ENCODE measurements at places on chromosomes 1 and 21.

GRCh38 chr21:25625036-25625435 lies 14.0 kb upstream of the JAM2 start:
- DNase-seq, result no peak

DNA sequence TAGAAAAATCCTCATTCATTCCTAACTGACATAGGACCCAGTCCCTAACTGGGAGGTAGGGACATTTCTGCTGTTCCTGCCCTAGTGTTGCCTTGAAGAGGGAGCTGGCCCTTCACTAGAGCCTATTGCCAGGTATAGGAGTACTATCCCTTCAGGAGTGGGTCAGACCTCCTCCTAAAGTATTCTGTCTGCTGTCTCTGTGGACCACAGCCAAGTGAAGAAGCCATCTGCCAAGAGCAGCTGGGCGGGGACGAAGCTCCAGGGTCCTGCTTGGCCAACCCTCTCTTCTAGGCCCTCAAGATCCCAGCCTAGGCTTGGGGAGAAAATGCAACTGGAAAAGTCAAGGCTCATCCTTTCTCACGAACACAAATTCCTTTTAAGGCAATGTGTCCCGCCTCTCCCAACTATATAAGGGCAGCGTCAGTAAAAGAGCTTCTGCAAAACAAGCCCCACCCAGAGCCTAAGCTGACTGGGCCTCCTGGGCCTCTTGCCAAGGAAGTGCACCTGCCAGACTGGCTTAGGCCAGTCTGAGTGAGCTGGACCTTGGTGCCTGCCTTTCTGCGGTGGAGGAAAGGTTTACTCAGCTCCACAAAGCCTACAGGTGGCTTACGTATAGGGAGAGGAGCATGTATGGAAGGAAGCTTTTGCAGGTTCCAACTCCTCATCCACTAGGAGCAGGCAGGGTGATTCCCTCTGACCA lies 638 bp upstream of the TUFT1 start:
- peak; percentile 63 for DNase-seq

- no peak for DNase-seq
Observed at GRCh38 chr1:96214982-96215381, 506.6 kb upstream of the PTBP2 start.

DNA sequence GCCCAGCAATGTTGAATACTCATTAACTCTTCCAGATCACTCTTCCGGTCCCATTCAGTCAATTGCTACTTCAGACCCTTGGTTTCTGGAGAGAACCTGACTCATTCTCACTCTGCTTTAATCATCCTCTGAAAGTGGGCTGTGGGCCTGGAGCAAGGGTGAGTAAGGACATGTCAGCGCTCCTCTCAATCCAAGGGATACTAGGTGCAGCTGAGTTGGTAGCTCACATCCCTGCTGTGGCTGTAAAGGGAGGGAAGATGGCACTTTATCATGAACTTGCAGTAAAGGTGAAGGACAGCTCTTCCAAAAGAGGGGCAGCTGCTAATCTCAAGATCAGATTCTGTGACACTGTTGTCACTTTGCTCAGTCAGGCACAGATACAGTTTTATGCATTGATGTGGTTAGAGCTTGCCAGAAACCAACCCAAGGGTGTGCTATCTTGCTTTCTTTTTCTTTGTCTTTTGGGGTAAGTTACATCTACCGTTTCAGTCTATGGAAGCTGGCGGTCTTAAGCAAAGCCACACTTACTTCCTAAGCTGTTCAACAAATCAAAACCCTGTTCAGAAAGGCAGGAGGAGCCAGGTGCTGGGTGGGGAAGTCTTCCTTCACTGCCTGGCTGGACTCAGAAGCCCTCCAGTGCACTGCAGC lies 26.5 kb upstream of the NTPCR start:
- peak; percentile 19 for DNase-seq

DNA sequence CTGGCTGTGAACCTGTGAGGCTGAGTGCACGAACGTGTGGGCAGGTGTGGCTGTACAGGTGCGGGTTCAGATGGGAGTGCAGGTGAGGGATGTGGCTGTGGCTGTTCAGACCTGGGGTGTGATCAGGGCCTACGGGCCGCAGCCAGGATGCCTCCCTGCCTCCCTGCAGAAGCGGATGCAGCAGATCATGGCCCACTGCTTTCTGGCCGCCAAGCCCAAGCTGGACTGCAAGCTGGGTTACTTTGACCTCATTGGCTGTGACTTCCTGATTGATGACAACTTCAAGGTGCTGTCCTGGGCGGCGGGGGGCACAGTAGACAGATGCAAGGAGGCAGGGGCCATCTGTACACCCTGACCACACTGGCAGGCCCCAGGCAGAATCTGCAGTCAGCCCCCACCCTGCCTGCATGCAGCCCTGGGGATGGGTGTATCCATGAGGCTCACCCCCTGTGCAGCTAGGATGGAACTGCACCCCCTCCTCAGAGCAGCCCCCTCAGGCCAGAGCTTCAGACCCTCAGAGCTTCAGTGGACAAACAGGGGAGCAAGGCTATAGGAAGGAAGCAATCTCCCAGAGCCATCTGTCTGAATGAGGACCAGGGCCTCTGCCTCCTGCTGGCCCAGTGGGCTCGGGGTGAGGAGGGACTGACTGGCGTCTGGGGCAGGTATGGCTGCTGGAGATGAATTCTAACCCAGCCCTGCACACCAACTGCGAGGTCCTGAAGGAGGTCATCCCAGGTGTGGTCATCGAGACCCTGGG lies 9.8 kb downstream of the TNFRSF18 start:
- DNase-seq, result no peak

DNA sequence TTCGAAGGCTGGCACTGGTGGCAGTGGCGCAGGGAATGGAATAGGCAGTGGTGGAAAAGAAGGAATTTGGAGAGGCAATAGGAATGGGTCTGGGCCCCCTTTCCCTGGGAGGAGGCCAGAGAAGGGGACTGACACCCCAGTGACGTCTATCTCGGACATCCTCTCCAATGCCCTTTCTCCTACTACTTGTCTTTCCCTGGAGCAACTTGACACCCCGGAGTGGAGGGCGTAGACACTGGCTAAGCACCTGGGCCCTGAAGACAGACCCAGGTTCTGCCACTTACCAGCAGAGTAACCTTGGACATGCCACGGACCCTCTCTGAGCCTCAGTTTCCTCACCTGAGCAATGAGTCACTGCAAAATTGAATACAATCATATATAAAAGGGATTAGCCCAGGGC lies 86.8 kb downstream of the CAMK2N1 start:
- no peak for DNase-seq

DNA sequence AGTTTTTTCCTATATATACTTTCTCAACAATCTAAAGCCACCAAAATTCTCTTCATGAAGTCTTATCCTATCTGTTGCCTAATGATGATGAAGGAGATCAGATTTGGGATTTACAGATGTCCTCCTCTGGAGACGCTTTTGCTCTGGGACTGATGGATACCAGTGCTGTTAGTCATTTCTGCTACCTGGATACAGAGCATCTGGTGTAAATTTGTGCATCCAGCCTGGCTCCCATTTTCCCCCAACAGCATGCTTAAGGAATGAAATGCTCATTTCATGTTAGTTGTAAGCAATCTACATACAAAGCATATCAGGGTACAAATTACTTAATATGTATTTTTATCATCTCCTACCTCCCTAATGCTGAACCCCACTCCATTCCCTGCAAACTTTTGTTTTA lies 57.7 kb downstream of the HNRNPR start:
- DNase-seq, result no peak

GRCh38 chr1:100927276-100927675 lies 31.4 kb downstream of the SLC30A7 start:
- DNase-seq, result peak; percentile 69

DNA sequence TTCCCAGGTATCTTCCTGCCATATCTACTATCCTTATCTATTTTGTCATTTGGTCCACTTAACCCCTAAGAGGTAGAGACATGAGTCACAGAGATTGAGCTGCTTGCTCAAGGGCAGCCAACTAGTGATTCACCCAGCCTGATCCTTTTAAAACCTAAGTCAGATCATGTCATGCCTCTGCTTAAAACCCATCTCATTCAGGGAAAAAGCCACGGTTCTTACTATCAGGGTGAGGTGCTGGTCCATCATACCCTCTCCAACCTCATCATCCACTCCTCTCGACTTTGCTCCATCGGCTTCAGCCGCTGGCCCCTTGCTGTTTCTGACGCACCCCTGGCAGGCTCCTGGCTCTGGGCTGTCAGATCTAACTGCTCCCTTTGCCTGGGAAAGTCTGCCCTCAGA lies 14.4 kb upstream of the PPP1R15B start:
- no peak for DNase-seq

GRCh38 chr21:33089395-33090119 lies 19.6 kb downstream of the OLIG1 start:
- peak; percentile 64 for DNase-seq

DNA sequence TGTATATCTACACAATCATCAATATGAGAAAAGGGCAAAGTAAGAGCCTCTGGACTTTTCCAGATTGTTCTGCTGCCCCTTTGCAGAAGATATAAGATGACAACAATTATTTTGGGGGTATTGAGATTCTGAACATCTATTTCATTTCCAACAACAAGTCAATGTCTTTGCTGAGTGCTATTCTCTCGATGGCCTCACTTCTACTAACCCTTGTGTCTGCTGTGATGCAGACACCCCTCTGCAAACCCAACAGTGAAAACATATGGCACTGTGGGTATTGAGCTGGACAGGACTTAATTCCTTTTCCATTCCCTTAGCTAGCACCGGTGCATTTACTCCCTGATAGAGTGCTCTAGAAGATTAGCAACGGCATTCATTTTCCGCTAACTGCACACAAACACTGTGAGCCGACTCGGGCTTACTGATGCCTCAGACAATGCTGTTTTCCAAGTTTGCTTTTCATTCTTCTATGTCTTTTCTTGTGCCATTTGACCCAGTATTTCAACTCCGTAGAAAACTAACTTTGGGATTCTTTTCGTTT lies 33.4 kb upstream of the SMYD2 start:
- no peak for DNase-seq

DNA sequence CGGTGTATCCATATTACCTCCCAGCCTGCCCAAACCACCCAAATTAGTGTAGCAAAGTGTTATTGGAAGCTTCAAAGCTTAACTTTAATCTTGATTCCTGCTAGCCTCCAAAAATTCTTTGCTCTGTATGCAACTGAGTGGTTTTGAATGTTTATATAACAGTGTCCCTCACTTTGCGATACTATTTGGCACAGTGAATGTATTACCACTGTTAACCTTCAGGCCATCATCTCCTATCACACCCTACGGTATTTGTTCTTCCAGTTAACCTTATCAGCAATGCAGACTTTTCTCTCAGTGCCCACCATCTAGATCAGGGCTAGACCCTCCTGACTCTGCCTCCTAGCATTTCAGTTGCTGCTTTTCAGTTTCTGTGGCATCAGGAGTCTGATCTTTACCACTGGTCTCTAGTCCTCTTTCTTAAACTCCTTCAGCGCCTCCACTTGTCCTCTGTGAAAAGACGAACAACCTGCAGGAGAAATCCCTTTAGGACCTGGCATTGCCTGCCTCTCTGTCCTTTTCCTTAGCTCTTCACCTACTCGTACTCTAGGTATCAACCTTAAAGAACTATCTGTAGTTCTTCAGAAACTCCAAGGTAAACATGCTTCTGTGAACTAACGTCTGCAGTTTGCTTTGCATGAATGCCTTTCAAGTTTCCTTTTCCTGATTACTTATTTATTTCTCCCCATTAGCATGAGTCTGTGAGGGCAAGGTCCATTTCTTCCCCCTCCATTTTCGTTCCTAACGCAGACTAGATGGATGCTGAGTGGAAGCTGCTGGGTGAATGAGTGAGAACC lies 71.7 kb downstream of the SNX7 start:
- DNase-seq, result no peak

DNA sequence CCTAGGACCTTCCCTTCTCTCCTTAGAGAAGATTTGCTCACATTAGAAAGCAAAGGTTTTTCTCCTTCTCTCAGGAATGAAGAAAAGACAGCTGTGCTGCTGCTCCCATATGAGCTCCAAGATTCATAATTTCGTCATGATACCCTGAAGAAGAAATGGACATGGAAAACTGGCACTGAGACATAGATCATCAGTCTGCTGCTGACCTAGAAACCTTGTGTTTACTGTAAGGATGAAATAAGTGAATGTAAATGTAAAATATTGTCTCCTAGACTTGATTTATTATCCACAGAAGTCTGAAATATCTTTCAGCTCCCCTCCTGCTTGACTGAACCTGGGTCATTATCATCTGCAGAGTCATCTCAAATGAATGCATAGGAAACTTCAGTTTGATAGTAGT lies 77.9 kb downstream of the ZC3H11B start:
- no peak for DNase-seq

DNA sequence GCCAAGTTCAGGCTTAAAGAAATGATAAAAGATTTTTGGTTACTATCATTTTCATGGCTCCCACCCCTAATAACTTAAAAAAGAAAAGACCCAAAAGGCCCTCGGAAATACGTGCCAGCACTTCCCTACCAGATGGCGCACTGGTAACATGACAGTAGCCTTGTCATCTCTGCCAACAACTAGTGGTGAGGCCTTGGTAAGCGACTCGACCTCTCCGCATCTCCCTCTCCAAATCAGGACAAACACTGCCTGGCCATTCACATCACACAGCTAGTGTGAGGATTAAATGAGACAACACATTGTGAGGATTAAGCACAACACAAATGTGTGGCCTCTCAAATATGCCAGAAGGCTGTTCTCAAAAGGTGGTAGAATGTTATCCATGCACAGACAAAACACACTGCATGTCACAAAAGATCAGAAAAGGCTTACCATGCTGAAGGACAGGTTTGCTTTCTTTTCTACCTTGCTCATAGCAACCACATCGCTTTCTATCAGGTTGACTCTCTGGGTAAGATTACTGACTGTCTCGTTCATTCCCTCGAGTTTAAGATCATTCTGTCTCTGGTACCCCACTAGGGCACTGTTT lies 16.4 kb downstream of the TEX38 start:
- no peak for DNase-seq

- no peak for DNase-seq
Observed at GRCh38 chr1:151578941-151579340, 32.9 kb upstream of the SNX27 start.

GRCh38 chr1:243489681-243490546 lies 234.1 kb downstream of the SDCCAG8 start:
- DNase-seq, result no peak

DNA sequence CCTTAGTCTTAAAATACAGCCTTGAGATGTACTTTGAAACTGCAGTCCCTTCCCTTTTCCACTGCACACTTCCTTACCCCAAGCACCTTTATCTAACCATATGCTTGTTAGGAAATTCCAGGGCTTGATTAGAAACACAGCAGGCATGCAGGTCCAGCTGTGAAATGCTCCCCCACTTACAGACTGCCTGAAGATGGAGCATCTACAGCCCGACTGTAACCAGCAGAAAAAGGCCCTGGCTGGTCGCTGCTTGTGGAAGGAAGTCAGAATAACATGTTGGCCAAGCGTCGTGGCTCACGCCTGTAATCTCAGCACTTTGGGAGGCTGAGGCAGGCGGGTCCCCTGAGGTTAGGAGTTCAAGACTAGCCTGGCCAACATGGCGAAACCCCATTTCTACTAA lies 37.2 kb downstream of the VN1R5 start:
- no peak for DNase-seq

DNA sequence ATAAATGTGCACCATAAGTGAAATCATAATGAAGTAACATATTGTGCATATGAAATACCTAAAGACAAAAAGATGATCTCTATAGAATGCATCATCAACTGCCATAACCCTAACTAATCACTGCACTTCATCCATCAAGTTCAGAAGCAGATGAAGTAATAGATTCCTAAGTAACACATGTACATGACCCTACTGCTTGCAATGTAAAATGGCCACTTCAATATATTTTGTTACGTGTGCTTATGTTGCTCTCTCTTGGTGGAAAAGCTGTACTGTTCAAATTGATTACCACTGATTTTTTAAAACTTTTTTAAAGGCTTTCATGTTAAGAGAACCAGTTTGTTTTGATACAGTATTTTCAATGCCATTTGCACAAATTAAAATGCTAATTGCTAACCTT lies 141.8 kb downstream of the TTLL7 start:
- DNase-seq, result no peak

- no peak for DNase-seq
Observed at GRCh38 chr1:179327679-179328078, 34.1 kb downstream of the SOAT1 start.
